ENCODE measurements at places on chromosomes 7 and 10. TPM values are rescaled to one million over a fixed set of nuclear protein-coding genes. Genes with fewer than 3 reads are reported as not detected.

The ASAH2B gene
- total RNA-seq, result 3.0 TPM

The PRSS1 gene
- not detected for total RNA-seq

The ATOH7 gene
- total RNA-seq, result 0.49 TPM

The OPN1SW gene
- total RNA-seq, result not detected

- no peak overlapping the region for H3K4me3 ChIP-seq
- H3K4me1 ChIP-seq, result no peaks in the 10 kb centered on the region
- no peaks in the 10 kb centered on the region for H3K27me3 ChIP-seq
- no peak for DNase-seq
- no peaks in the 10 kb centered on the region for H3K36me3 ChIP-seq
Observed at GRCh38 chr7:104286839-104287238, 41.6 kb upstream of the LHFPL3 start.

DNA sequence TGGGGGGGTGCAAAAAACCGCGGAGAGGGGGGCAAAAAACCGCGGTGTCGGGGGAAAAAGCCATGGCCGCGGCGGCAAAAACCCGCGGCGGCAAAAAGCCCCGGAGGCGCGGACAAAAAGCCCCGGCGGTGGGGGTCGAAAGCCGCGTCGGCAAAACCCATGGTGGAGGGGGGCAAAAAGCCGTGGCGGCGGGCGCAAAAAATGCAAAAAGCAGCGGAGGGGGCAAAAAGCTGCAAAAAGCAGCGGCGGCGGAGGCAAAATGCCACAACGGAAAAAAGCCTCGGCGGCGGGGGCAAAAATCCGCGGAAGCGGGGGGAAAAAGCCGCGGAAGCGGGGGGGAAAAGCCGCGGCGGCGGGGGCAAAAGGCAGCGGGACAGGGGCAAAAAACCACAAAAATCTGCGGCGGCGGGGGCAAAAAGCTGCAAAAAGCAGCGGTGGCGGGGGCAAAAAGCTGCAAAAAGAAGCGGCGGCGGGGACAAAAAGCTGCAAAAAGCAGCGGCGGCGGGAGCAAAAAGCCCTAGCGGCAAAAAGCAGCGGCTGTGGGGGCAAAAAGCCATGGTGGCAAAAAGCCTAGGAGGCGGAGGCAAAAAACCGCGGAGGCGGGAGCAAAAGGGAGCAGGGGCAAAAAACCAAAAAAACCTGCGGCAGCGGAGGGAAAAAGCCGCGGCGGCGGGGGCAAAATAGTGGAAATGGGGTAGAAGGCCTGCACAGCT is 418.9 kb downstream of the ZNF716 start:
- H3K27me3 ChIP-seq, result no peaks in the 10 kb centered on the region
- H3K27ac ChIP-seq, result peak overlapping the region; percentile 33
- H3K36me3 ChIP-seq, result no peaks in the 10 kb centered on the region
- H3K4me3 ChIP-seq, result peak overlapping the region; percentile 54
- H3K4me1 ChIP-seq, result no peaks in the 10 kb centered on the region

GRCh38 chr7:31027161-31027965 is 24.7 kb upstream of the ADCYAP1R1 start:
- DNase-seq, result no peak
- no peaks in the 10 kb centered on the region for H3K4me1 ChIP-seq
- H3K27me3 ChIP-seq, result no peaks in the 10 kb centered on the region
- H3K27ac ChIP-seq, result no peak overlapping the region
- H3K36me3 ChIP-seq, result no peaks in the 10 kb centered on the region

DNA sequence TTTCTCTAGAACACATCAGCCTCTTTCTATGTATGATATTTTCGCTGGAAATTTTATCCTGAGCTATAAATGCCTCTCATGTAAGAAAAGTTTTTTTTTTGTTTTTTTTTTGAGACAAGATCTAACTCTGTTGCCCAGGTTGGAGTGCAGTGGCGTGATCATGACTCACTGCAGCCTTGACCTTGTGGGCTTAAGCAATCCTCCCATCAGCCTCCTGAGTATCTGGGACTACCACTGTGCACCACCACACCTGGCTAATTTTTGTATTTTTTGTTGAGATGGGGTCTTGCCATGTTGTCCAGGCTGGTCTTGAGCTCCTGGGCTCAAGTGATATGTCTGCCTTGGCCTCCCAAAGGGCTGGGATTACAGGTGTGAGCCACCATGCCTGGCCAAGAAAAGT is 80.4 kb downstream of the ADK start:
- H3K36me3 ChIP-seq, result no peaks in the 10 kb centered on the region
- no peak for DNase-seq
- no peak overlapping the region for H3K4me3 ChIP-seq
- H3K27ac ChIP-seq, result no peak overlapping the region

DNA sequence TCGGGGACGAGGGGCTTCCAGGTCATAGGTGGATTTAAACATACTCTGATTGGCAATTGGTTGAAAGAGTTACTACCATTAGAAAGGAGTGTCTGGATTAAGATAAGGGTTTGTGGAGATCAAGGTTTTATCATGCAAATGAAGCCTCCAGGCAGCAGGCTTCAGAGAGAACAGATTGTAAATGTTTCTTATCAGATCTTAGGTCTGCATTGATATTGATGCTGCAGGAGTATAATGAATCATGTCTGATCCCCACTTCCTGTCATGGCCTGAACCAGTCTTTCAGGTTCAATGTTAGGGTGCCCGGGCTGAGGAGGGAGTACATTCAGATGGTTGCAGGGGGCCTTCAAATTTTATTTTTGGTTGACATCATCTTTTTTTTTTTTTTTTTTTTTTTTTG is 51.4 kb downstream of the SH3PXD2A start:
- H3K4me3 ChIP-seq, result no peak overlapping the region
- no peaks in the 10 kb centered on the region for H3K36me3 ChIP-seq
- no peak for DNase-seq
- no peaks in the 10 kb centered on the region for H3K27me3 ChIP-seq
- H3K4me1 ChIP-seq, result no peaks in the 10 kb centered on the region
- no peak overlapping the region for H3K27ac ChIP-seq

DNA sequence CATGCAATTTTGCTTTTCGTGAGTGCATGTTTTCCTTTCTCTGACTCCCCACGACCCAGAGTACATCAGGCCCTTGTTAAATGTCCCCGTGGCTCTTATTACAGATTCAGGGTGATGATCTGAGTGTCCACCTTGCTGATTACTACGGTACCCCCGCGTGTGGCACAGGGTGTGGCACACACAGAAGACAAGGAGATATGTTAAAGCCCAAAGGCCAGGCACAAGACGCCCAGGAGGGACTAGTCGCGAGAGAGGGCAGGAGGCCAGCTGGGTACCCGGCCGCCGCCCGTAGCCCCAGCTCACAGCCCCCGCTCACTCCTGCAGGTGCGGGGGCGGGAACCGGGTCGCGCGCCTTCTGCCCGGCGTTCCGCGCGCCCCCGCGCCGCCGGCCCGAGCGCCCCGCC is 281 bp upstream of the EXOC6 start:
- DNase-seq, result no peak
- peak overlapping the region; percentile 95 for H3K4me3 ChIP-seq
- H3K27ac ChIP-seq, result no peak overlapping the region
- no peaks in the 10 kb centered on the region for H3K27me3 ChIP-seq
- H3K36me3 ChIP-seq, result no peaks in the 10 kb centered on the region

DNA sequence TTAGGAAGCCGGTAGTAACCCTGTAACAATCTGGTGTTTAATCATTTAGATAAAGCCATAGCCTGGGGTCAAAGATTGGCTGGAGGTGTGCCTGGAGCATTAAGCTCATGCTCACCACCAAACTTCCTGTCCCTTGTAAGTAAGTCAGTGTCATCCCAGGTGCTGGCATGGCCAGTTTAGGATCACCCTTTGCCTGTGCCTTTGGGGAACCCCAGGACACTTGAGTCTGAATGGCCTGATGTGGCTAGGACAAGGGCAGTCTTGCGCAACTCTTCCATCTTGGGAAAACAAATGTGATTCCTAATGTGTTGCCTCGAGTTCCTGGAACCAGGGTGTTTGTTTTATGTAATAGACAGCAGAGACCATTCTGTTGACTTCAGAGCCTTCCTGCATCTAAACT is 154.8 kb downstream of the GRK5 start:
- no peak overlapping the region for H3K4me3 ChIP-seq
- H3K4me1 ChIP-seq, result peaks cover 41% of the 10 kb centered on the region
- peak; percentile 63 for DNase-seq

- no peak overlapping the region for H3K4me3 ChIP-seq
- no peaks in the 10 kb centered on the region for H3K27me3 ChIP-seq
- no peaks in the 10 kb centered on the region for H3K4me1 ChIP-seq
- H3K27ac ChIP-seq, result no peak overlapping the region
Observed at GRCh38 chr7:29955799-29956486, 33.7 kb downstream of the SCRN1 start.

- no peaks in the 10 kb centered on the region for H3K4me1 ChIP-seq
- H3K36me3 ChIP-seq, result no peaks in the 10 kb centered on the region
- no peak overlapping the region for H3K4me3 ChIP-seq
- H3K27ac ChIP-seq, result no peak overlapping the region
- H3K27me3 ChIP-seq, result no peaks in the 10 kb centered on the region
Observed at GRCh38 chr10:11387551-11388222, 223.8 kb downstream of the USP6NL start.

- no peaks in the 10 kb centered on the region for H3K36me3 ChIP-seq
- no peak overlapping the region for H3K27ac ChIP-seq
- DNase-seq, result no peak
- H3K4me3 ChIP-seq, result no peak overlapping the region
- H3K4me1 ChIP-seq, result no peaks in the 10 kb centered on the region
- no peaks in the 10 kb centered on the region for H3K27me3 ChIP-seq
Observed at GRCh38 chr7:77954773-77955555, 156.4 kb downstream of the PHTF2 start.

DNA sequence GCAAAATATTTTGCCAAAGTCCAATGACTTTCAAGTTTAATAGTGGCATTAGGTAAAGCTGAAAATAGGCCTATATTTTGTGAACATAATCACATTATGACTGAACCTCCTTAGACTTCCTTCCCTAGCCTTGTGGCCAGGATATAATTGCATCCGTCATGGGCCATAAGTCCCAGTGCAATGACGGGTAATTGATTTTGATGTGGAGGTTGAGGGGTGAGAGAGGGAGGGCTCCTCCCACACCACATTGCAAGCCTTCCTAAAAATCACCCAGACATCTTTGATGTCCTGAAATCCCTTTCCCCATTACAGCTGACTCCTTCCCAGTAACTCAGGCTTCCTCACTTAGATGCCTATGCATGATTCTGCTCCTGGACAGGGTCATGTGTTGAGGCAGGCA is 25.6 kb downstream of the TAS2R41 start:
- no peaks in the 10 kb centered on the region for H3K4me1 ChIP-seq
- H3K4me3 ChIP-seq, result no peak overlapping the region
- no peak for DNase-seq
- no peaks in the 10 kb centered on the region for H3K27me3 ChIP-seq
- no peak overlapping the region for H3K27ac ChIP-seq

GRCh38 chr7:40915071-40915470 is 780.3 kb downstream of the SUGCT start:
- no peaks in the 10 kb centered on the region for H3K4me1 ChIP-seq
- no peak for DNase-seq
- no peak overlapping the region for H3K4me3 ChIP-seq
- H3K27ac ChIP-seq, result no peak overlapping the region
- H3K36me3 ChIP-seq, result no peaks in the 10 kb centered on the region

GRCh38 chr10:14625765-14626525 is 148.8 kb downstream of the FAM107B start:
- no peaks in the 10 kb centered on the region for H3K36me3 ChIP-seq
- no peaks in the 10 kb centered on the region for H3K4me1 ChIP-seq
- DNase-seq, result no peak
- no peaks in the 10 kb centered on the region for H3K27me3 ChIP-seq

- no peak overlapping the region for H3K4me3 ChIP-seq
- H3K27me3 ChIP-seq, result peaks cover 3% of the 10 kb centered on the region
- H3K4me1 ChIP-seq, result no peaks in the 10 kb centered on the region
- DNase-seq, result no peak
- H3K27ac ChIP-seq, result no peak overlapping the region
Observed at GRCh38 chr7:134618756-134619530, 27.7 kb upstream of the BPGM start.

DNA sequence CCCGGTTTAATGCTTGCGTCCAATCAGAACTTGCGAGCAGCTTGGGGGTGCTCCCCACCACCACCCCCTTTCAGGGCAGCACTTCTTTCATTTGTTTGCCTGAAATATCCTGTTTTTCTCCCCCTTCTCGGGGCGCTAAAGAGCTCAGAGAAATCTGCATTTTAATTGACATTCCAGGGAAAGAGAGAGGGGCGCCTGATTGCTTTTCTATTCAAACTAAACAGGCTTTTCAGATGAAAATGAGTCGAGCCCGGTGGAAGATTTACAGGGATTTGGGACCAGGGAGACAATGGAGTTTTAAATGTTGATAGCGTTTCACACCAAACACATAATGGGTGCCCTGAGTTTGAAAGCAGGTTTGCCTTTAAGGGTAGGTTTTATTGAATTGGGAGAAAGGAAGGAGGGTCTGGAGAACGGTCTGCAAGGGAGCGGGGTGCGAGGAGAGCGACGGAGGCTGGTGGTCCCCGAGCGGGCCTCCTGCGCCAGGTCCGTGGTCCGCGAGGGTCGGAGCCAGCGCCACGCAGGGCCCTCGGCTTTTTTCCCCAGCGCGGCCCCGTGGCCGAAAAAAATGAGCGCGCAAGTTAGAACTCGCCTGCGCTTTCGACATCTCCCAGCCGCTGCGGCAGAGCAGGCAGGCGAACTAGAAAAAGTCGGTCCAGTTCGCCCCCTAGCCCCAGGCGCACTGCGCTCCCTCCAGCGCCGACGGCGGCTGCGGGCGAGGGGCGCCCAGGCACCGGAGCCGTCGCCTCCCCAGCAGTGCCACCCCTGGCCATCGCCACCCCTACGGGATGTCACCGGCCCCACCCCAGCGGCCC is 1.3 kb downstream of the FGFR2 start:
- DNase-seq, result peak; percentile 58
- peak overlapping the region; percentile 59 for H3K4me3 ChIP-seq
- H3K27ac ChIP-seq, result peak overlapping the region; percentile 19
- H3K4me1 ChIP-seq, result peaks cover 15% of the 10 kb centered on the region
- peaks cover 5% of the 10 kb centered on the region for H3K27me3 ChIP-seq

DNA sequence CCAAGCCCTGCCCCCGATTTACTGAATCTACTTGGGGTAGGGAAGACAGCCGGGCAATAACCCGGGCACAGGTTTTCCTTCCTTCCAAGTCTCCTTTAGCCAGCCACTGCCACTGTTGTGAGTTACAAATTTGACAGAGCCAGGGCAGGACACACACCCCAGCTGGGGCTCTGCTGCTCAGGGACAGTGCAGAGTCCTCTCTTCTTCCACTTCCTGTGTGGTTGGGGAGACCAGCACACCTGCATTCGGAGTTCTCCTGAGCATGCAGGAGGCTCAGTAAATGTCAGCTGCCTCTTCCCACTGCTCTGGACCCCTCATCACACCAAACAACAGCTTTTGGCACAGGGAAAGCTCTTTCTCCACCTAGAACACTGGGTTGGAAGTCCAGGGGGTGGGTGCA is 21.3 kb downstream of the CHST15 start:
- H3K27ac ChIP-seq, result no peak overlapping the region
- DNase-seq, result no peak
- H3K36me3 ChIP-seq, result no peaks in the 10 kb centered on the region
- no peak overlapping the region for H3K4me3 ChIP-seq

DNA sequence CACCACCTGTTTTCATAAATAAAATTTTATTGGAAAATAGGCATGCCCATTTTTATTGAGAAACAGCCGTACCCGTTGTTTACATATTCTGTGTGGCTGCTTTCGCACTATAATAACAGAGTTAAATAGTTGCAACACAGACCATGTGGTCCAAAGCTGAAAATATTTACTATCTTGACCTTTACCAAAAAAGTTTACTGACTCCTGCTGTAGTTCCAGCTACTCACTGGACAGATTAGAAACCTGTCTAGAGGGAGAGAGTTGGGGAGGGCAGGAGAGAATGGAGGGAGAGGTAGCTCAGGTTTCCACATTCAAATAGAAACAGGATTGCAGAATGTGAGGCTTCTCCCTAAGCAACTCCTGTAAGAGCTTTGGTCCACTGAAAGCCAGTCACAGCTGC is 55.1 kb upstream of the GLCCI1 start:
- H3K27ac ChIP-seq, result peak overlapping the region; percentile 61
- no peaks in the 10 kb centered on the region for H3K27me3 ChIP-seq
- DNase-seq, result no peak
- no peak overlapping the region for H3K4me3 ChIP-seq
